ENCODE measurements at places on chromosomes 1 and 21. TPM values are rescaled to one million over a fixed set of nuclear protein-coding genes. Genes with fewer than 3 reads are reported as not detected.

- peak; percentile 43 for DNase-seq
These were observed 75.5 kb downstream of the ADAMTS1 start for GRCh38 chr21:26769613-26770188.

- no peak for DNase-seq
These were observed 9.7 kb upstream of the AADACL4 start for GRCh38 chr1:12634156-12634555.

DNA sequence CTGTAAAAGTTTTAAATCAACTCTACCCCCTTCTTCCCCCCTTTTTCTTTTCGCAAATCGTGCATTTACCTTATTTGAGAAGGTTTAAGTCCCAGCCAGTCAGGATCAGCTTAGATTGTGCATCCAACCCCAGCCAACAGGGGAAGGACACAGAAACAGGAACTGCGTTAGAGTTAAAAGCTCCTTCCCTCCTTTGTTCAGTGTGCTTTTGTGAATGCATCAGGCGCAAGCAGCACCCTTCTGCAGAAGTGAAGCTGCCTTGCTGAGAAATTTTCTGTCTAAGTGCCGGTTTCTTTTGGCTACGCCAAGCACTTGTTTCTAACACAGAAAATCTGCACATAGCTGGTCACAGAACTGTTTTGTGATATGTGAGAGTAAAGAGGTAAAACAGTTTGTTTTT, 56.2 kb upstream of the PRRC2C start:
- no peak for DNase-seq

DNA sequence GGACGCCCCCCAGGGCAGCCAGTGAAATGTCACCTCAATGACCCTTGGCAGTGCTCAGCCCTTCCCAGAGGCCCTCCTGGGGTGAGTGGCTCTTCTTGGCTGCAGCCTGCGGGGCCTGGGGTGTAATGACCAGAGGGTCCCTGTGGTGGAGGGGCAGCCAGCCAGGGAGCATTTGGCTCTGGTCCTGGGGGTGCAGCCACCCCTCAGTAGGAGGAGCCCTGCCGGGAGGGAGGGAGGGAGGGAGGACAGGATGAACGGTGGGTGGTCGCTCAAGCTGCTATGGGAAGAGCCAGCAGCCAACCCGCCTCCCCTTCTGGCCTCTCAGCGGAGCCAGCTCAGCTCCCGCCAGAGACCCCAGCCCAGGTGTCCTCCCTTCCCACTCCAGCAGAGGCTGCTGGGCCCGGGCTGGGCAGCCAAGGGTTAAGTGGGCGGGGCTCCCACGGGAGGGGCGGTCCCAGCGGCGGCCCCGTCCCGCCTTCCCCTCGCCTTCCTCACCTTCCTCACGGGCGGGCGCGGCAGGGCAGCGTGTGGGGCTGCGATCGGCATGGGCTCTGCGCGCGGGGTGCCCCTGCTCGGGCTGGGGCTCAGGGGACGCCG, 9.0 kb upstream of the PLCH2 start:
- no peak for DNase-seq

- no peak for DNase-seq
These were observed 98.6 kb upstream of the PLD5 start for GRCh38 chr1:242623119-242623518.

DNA sequence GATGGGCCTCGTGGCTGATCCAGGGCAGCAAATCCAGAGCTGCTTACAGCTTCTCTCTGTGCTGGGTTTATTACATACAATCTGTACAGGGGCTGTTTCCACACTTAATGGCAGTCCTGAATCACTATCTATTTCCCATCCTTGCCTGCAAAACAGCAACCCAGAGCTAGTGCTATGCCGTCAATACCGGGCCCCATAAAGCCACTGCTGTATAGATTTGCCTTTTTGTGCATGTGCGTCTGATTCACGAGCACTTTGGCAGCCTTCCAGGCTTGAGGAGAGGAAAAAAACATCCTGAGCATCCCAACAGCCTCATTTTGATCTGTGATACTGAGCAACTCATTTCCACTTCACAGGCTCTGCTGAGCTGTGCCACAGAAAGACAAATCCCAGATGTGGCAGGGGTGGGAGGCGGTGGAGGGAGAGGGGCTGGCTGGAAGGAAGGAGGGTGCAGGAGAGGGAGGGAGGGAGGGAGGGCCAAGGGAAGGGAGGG, 65.2 kb upstream of the TARBP1 start:
- peak; percentile 81 for DNase-seq

DNA sequence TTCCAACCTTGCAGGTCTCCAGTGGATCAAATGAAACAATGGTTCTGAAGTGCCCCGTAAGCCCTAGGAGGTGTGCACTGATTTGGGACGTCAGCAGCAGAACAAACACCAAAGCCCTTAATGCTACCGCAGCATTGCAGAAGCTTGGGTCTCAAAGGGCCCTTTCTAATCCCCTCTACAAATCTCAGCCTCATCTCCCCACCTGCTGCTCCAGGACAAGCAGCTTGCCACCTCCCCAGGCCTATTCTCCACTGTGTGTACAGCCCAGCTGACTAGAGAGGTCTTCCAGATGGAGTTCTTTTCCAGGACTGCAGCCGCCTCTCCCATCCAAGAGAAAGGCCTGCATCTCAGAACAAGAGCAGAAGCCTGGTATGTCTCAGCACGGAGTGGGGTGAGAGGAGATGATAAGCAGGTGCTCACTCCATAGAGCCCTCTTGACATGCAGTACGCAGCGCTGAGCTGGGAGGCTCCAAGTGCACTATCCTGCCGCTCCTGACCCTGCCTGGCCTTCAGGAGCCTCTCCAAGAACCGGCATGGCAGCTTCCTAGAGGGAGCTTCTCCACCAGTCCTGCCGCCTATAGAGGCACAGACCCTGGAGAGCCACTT, 46.3 kb downstream of the MRPL37 start:
- no peak for DNase-seq

The LAMC2 gene
- not detected for total RNA-seq

The DISC1 gene
- 3.8 TPM for total RNA-seq

The ILDR2 gene
- 7.0 TPM for total RNA-seq

The SLC25A44 gene
- 17.8 TPM for total RNA-seq

The ESPN gene
- total RNA-seq, result not detected

Data from H4 (cell line).